ENCODE measurements at places on chromosomes 6 and 20.

GRCh38 chr6:127053875-127054235 lies 64.6 kb upstream of the RSPO3 start:
- no peak for DNase-seq

DNA sequence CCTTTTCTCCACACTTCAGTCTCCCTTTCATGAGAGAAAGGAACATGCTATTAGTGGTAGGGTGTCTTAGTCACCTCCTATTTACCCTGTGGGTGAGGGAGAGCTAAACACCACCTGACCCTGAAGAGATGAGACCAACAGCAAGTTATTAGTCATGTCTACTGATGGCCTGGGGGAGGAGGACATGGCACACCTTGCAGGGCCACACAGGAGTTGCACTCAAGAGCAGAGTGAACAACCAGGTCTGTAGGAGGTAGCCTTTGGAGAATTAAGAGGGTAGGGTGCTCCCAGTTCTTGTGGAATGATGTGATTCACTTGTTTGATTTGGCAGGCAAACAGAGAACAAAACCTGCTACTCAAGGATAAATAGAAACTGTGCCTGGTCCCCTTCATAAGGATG lies 82.7 kb upstream of the FABP7 start:
- DNase-seq, result no peak

DNA sequence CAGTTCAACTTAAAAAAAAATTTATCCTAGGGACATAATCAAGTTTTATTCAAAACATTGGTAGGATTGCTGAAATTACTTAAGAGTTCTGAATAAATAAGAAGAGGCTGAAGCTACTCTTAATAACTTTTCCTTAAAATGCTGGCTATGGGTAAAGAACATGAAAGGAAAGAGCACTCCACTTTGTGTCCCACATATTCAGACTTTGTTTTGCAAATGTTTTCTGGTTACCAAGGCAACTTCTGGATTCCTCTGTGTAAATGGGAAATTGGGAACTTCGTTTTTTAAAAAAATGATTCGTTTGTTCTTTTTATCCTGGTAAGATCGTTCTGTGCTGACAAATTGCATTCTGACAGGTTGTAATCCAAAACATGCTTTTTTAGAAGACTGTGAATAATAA lies 115.0 kb downstream of the KIF6 start:
- no peak for DNase-seq

DNA sequence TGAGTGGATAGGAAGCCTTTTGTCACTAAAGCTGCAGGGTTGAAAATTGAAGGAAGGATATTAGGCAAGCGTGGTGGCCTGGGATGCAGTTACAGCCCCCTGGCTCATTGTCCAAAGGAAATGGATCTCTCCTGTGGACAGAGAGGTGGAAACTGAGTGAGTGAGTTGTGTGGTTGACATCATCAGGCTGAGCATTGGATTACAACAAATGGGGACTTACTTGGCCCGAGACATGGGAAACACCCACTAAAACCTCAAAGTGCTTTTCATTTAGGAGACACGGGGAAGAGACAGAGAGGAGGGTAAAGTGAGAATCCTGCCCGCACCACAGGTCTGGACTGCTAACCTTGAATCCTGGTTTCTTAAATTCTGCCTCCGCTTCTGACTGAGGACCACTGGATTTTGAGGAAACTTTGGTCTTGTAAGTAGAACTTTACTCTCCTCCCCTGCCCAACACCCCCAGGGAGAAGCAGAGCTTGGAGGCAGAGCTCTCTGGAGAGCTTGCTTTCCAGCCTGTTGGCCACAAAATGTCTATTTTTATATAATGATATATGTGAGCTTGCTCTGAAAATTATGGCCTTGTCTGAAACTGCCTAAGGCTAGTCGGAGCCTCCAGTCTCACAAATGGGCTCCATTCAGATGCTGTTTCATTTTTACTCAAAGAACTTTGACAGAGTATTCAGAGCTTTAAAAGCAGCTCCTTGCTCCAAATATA lies at the start of gene PKIG:
TSS of gene PKIG (plus strand) at position 269 of the 715 bp plus-strand sequence. CDS start 31,978 bp downstream, outside the sequence.
- DNase-seq, result no peak

DNA sequence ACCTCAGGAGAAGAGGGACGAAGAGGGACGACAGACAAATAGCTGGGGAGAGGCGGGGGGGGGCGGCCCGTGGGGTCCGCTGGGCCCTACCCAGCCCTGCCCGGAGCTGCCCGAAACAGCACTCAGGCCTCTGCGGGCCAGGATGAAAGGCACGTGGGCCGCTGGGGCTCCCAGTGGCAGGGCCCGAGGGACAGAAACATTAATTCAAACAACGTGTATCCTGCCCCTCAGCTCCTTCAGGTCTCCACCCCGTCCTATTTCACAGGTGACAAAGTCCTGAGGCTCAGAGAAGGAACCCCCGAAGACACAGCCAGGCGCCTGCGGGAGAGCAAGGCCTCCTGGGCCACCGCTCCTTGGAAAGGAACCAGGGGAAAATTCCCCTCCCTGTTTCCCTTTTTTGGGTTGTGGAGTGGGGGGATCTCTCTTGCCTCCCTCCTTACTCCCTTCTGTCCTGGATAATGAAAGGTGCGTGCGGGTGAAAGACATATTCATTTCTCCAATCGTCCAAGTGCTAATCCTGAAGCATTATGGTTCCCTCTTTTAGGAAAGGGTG lies 93.3 kb downstream of the RNASET2 start:
- DNase-seq, result no peak

- DNase-seq, result peak; percentile 92
These were observed 24.2 kb downstream of the NQO2 start for GRCh38 chr6:3023663-3024483.

GRCh38 chr20:8213831-8214587 lies 81.9 kb downstream of the PLCB1 start:
- no peak for DNase-seq

- no peak for DNase-seq
These were observed 2.2 kb downstream of the UBR2 start for GRCh38 chr6:42565823-42566613.

GRCh38 chr6:143167224-143167623 lies 106.5 kb downstream of the AIG1 start:
- no peak for DNase-seq

DNA sequence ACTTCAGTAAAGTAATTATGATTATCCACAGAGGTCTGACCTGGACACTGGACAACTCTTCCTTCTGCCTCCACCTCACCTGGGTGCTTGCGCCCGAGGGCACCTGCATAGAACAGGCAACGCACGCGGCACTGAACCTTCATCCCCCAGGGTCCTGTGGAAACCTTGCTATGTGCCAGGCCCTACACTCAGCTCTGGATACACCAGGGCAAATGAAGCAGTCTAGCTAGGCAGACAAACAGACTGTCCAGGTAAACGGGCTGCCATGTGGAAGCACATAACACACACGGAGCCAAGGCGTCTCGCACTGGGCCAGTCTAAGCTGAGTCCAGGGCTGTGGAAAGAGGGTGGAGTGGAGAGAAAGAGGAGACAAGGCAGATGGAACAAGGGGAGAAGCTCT lies 109.3 kb upstream of the AFDN start:
- DNase-seq, result no peak

DNA sequence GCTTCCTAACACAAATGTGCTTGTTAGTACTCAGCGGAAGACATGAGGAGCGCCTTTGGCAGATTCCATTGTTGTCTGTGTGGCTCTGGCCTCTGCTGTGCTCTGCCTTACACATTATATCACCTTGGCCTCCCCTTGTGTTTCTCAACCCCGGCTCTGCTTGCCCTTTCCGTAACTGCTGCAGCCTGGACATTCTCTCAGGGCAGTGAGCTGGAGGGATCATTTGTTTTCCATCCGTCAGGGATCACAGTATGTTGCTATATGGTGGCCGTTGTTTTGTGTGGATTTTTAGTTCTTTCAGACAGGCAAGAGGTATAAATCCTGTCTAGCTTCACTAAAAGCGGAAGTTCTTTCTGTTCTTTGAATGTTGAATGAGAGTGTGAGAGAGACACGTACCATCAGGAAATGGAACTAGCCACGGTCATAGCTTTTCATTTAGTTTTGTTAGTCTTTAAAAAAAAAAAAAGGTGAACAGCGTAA lies 175.1 kb downstream of the JARID2 start:
- DNase-seq, result no peak

DNA sequence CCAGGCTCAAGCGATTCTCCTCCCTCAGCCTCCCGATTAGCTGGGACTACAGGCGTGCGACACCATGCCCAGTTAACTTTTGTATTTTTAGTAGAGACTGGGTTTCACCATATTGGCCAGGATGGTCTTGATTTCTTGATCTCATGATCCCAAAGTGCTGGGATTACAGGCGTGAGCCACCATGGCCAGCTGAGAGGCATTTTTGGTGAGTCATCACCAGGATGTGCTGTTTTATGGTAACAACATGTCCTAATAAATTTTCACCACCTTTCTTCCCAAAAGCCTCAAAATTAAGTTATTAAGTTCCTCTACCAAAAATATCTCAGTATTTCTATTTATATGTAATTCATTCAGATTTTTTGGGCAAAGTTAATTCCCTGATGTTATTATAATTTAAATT lies 53.5 kb downstream of the COL21A1 start:
- DNase-seq, result no peak

GRCh38 chr6:35786810-35787209 lies 6.0 kb downstream of the CLPSL1 start:
- no peak for DNase-seq

DNA sequence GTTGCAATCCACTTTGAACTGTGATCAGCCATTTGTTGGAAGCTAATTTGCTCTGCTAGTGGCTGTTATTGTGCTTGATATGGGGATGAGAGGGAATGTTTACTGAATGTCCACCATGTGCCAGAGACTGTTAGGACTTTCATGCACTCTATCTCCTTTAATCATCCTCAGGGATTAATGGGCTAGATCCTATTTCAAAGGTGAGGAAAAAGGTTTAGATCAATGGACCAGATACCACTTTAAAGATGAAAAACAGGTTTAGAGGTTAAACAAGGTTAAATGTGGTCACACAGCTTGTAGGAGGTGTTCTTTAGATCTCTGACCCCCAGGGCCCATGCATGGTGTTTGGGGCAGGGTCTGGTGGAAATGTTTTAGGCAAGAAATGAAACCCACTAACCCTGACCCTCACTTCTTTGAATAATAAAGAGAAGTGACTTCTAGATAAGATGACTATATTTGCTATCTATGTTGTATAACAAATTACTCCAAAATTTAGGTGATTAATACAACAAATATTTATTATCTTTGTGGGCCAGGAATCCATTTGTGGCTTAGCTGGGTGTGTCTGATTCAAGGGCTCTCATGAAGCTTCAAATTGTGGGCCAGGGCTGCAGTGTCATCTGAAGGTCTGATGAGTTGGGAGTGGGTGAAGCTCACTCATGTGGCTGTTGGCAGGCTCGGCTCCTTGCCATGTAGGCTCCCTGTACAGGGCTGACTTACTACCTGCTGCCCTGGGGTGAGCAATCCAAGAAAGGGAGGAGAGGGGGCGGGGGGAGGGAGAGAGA lies 127.8 kb upstream of the FOXA2 start:
- no peak for DNase-seq

GRCh38 chr6:99080191-99080590 lies 132.4 kb upstream of the FBXL4 start:
- no peak for DNase-seq

DNA sequence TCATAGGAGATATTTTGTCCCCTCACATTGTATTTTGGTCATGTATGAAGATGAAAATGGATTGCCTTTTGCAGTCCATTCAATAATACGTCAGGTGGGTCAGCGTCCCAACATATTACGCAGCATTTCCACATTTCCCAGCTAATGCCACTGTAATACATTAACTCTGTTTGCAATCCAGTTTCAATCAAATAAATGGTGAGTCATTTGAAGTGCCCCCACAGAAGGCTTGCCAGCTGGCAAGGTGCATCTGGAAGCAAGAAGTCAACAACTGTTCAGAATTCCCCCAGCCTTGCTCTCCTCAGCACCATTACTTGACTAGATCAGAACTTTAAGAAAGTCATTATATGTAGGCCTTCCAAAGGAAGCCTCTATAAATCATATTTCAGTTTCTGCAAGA lies 50.4 kb downstream of the PHACTR1 start:
- no peak for DNase-seq

DNA sequence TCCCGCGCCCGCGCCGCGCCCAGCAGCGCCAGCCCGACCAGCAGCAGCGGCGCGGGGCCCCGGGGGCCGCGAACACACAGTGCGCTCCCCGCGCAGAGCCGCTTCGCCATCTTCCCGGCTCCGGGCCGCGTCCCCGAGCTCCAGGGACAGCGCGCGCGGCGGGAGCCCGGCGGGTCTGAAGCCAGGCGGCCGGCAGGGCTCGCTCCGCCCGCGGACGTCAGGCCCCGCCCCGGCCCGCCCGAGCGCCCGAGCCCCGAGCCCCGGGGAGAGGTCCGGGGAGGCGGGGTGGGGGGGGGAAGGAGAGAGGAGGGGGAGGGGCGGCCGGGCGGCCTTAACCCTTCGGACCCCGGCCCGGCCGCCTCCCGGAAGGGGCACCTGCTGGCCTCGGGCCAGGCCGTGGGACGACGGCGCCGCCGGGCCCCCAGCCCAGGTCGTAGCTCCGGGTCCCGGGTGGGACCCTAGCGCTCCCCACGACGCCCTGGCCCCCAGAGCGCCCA lies at the start of gene LAMA5:
TSS of gene LAMA5 (minus strand) at position 177 of the 497 bp plus-strand sequence. CDS start at position 110, 67 bp downstream.
- DNase-seq, result no peak

DNA sequence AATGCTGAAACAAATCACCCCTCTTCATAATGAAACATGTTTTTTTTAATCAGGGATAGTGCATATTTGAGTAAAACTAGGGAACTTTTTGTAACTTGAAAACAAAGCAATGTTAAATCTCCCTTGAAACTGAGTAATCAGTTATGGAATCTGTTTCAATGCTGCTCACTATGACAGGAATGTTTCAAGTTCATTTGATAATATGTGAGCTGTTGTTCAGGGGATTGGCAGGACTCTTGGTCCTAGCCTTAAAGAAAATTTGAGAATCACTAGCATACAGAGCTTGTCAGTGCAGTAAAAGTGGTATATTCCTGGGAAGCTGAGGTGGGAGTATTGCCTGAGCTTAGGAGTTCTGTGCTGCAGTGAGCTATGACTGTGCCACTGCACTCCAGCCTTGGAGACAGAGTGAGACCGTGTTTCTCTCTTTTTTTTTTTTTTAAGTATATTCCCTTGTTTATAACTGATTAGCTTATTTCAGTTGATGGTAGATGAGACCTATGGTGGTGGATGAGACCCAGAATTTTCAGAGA lies 21.6 kb upstream of the CALHM6 start:
- no peak for DNase-seq

GRCh38 chr6:150167479-150167873 lies 24.6 kb downstream of the PPP1R14C start:
- DNase-seq, result no peak

GRCh38 chr6:33172688-33173534 lies 19.4 kb downstream of the COL11A2 start:
- DNase-seq, result no peak

Measured in stimulated activated effector memory CD8-positive, alpha-beta T cell treated with anti-CD3 and anti-CD28 coated beads, Interleukin-12 subunit alpha, Interleukin-12 subunit beta, amount 100 ng/mL, for 72 hours (primary cell).